Psoas muscle (tissue), 8 donors: ENCODE measurements at places on chromosomes 1 and 21. TPM values are rescaled to one million over a fixed set of nuclear protein-coding genes. Genes with fewer than 3 reads are reported as not detected.

The RPAP2 gene
- 31.3 TPM for total RNA-seq

The TMPRSS3 gene
- 0.25 TPM for total RNA-seq

The OR2T2 gene
- total RNA-seq, result not detected

The KRTAP19-5 gene
- not detected for total RNA-seq

The SPRR2E gene
- total RNA-seq, result not detected

The VANGL2 gene
- 0.63 TPM for total RNA-seq

The MYOG gene
- 451 TPM for total RNA-seq

The KCNJ9 gene
- total RNA-seq, result not detected

The KRTAP22-2 gene
- total RNA-seq, result not detected

The CELA2A gene
- total RNA-seq, result 2.1 TPM

The RIPPLY3 gene
- total RNA-seq, result not detected

The LCE2C gene
- not detected for total RNA-seq

DNA sequence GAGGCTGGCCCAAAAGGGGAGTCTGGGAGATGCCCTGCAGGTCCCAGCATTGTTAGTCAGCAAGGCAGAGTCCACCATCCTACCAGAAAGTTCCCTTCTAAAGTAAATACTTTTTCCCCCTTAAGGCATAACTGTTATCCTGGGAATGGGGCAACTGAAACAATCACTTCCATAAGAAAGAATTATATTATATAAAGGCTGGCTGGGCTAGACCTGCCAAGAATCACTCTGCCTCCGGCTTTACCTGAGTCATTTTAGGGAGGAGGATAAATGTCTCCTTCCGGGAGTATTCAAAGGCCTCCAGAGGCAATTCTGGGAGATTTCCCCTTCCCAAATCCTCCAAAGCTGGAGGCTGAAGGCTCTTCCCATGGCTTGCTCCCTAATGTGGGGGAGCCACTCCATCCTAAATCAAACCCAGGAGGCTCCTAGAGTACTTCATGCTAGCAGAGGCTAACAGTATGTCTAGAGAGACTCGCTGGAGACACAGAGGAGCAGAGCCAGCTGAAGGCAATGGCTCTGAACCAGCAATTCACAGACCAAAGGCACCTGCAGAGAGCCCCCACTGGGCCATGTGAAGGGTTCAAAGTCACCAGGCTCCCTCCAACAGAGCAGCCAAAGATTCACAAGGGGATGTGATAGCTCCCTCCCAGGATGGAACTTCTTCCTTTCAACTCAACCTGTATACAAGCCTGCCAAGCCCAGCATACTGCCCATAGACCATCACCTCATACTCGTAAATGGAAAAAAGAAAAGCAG is 116.0 kb downstream of the ASTN1 start:
- no peak for DNase-seq

- DNase-seq, result no peak
These were observed 3.0 kb downstream of the CCDC17 start for GRCh38 chr1:45620588-45621500.

DNA sequence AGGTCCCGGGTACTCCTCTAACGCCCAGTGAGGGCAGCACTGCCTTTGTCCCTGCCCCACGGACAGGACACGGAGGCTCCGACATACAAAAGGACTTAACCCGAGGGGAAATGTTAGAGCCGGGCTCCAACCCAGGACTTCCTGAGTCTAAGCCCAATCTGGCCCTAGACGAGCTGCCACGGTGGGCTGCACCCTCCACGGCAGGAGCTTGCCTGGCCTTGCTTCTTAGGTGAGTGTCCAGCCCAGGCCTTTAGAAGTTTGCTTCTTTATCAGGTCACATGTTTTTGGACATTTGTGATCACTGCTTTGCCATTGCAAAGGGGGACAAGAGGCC is 11.0 kb upstream of the TMEM200B start:
- DNase-seq, result no peak

DNA sequence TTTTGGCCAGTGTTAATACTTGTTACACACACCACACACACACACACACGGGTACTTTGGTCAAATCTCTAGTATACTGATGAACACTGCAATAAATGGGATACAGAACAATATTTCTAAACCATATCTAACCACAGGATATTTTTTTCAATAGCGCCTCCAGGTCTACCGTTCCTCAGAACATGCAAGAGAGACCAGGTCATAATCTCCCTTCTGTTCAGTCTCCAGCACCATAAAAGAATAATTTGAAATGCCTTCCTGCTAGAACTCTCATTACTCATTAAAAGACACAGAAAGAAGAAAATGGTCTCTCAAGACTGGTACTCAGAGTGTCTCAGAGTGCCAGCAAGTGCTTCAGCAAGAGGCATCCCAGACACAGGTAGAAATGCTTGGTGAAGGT is 11.5 kb upstream of the SLC44A3 start:
- DNase-seq, result no peak

- DNase-seq, result no peak
These were observed 802 bp downstream of the CYP4X1 start for GRCh38 chr1:47024141-47024801.

DNA sequence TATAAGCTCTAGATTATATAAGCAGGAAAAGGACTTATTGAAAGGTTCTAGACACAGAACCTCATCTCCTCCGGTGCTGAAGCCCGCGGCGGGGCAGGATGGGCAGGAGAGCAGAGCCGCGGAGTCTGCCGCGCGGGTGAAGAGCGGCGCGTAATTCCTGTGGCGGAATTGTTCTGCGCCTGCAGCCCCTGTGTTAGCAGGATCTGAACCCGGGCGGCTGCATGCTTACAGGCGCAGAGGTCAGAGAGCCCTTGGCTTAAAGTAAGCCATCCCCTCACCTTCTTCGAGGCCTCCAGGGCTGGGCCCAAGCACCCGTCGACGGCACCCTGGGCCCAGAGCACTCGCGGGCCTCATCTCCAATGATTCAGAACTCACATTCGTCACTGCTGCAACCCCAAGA is 89.3 kb downstream of the FASLG start:
- no peak for DNase-seq

DNA sequence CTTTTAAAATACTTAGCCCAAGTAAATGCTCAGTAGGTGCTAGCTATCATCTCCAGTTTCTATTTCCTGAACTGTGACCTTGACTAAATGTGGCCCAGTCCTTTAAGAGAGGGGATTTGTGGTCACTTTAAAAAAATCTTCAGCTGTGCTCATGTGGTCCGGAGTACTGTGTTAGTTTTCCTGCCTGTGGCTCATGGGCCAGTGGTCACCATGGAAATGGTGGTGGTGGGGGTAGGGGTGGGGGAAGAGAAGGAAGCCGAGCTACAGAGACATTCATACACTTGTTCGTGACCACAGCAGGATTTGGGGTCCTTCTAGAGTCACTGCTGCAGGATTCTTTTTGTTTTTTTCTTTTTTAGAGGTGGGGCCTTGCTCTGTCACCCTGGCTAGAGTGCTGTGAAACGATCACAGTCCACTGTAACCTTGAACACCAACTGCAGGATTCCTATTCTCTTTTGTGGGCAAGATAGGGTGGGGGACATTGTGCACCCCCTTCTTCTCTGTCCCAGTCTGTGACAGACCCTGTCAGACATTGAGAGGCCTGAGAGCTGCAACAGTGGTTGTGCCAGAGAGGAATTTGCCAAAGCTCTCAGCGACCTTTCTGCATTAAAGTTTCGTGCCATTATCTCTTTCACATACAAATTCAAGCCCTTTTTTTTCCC is 25.8 kb downstream of the KIF26B start:
- no peak for DNase-seq

DNA sequence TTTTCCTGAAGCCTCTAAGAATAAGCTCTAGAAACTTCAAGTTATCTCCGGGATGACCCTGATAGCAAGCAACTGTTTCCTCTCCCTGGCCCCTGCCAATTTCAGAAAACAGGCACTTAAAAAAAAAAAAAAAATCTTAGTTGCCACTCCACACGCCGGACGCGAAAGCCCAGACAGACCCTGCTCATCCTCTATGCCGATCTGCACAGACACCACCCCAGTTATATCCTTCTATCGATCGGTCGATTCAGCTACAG is 1.7 kb downstream of the ANP32E start:
- no peak for DNase-seq

GRCh38 chr21:44872649-44873355 is 688 bp downstream of the PTTG1IP start:
- DNase-seq, result peak; percentile 73

- no peak for DNase-seq
These were observed 55.7 kb downstream of the GIPC2 start for GRCh38 chr1:78101514-78101913.

GRCh38 chr21:26185021-26185420 is 14.5 kb upstream of the APP start:
- DNase-seq, result no peak

DNA sequence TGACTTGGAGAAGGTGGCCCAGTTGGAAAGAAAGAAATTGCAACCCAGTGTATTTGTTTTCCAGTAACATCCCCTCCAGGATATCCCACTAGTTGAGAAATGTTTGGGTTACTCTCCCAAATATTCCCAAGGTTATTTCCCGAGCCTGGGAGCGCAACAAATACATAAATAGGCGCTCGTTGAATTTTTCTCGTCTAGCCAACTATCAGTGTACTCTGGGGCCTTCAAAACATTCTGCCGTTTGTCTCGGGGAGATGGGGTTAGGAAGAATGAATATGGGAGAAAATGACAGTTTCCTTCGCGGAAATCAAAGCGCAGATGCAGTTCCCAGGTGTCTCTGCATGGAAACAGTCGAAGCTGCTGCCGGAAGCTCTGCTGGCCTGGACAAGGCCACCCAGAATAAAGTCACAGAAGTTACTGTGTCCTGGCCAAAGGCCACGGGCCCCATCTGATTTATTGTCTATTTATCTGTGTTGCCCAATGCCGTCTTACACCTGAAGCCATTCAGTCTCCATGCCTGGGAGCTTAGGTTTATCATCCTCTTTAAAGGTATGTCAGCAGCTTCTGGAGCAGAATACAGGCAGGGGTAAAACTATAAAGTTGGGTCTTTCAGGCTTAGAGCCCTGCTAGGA is 1.0 kb downstream of the C1orf115 start:
- no peak for DNase-seq

- no peak for DNase-seq
These were observed 17.8 kb downstream of the OR2B11 start for GRCh38 chr1:247440001-247440620.

- no peak for DNase-seq
These were observed 89.6 kb upstream of the PTGFR start for GRCh38 chr1:78401148-78401547.
